GM04503 (cell line): ENCODE measurements at places on chromosomes 7 and 10.

- DNase-seq, result no peak
Observed at GRCh38 chr7:23895666-23896096, 185.7 kb downstream of the STK31 start.

DNA sequence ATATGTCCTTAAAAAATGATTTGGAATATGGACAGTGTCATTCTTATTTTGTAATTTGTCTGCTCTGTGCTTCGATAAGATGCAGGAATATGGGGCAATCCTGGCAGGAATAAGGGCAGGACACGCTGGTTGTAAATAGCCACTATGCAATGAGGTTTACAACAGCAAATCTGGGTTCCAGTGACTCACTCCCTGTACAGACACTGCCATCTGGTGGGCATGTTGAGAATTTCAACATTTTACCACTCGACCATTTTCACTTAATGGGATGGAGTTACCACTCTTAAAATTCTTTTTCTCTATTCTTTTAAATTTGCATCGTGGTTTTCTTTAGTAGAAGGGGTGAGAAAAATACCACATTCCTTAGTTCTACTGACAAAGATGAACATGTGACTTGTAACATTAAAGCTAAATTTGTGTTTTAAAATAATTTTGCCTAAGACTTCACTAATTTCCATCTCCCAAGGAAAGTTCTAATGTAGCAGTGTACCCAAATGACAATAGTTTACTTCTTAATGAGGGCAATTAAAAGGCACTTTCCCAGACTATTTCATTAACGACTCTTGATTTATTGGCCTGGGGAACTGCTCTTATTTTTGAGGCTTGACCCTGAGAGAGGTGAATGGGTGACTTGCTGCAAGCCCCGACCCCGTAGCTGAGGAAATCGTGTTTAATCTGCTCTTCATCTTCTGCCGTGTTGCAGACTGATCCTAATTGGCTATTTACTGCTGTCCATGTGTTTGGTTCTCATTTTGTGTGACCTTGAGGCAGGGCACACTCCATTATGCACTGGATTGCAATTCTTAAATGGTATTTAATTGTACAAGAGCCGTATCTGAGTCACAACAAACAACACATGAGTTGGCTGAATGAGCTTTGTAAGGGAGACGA is 173.6 kb upstream of the IMMP2L start:
- DNase-seq, result peak; percentile 41

DNA sequence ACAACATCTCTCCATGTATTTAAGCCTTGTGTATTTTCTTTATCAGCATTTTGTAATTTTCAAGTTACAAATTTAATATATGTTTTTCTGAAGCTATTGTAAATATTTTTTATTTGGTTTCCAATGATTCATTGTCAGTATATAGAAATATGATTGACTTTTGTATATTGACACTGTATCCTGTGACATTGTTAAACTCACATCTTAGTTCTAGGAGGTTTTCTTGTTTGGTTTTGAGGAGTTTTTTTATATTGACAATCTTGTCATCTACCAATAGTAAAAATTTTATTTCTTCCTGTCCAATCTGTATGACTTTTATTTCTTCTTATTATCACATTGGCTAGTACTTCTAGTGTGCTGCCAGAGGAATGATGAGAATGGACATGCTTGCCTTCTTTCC is 393.7 kb downstream of the GPAM start:
- no peak for DNase-seq

GRCh38 chr7:104328970-104329825 is 795 bp downstream of the LHFPL3 start:
- no peak for DNase-seq

- DNase-seq, result no peak
Observed at GRCh38 chr7:151518105-151518946, 1.4 kb downstream of the RHEB start.

DNA sequence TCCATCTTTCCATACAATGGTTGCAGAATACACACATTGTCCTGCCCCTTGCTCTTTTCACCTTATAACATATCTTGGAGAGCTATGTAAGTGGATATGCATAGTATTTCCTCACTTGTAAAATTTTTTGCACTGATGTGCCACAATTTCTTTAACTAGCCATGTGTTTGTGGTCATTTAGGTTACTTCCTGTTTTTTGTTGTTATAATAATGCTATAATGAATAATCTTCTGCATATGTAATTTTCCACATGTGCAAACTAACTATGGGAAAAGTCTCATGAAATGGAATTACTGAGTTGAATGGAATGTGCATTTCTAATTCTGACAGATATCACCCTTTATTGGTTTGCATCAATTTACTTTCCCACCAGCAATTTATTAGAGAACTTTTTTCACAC is 2.8 kb downstream of the TAS2R41 start:
- DNase-seq, result no peak

- DNase-seq, result no peak
Observed at GRCh38 chr7:102890971-102891692, 21.7 kb upstream of the LRRC17 start.

GRCh38 chr7:35015346-35015859 is 21.9 kb downstream of the DPY19L1 start:
- no peak for DNase-seq

- DNase-seq, result no peak
Observed at GRCh38 chr7:85234730-85235129, 47.9 kb upstream of the SEMA3D start.

DNA sequence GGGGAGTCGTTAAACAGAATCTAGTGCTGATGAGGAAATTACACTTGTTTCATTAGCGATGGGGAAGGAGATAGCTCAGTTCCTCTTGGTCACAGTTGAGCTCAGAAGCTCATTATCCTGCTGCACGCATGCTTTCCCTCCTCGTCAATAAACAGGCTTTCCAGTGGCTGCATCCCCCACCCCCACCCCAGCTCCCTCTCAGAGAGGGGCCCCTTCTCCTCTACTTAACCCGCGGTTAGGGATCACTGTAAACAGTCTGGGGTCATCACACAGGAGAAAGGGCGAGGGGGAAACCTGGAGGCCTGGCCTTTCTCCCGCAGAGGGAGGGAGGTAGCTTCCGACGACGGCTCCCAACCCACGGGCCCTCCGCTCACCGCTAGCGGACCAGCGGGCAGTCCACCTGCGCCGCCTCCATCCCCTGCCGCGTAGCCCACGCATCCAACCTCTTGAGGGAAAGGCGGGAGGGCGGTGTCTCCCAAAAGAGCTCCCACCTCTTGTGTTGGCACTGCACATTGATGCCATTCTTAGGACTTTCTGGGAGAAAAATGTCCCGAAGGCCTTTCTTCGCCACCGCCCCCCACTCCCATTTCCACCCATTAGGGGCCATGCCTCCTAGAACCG is 80.8 kb downstream of the PAX2 start:
- no peak for DNase-seq

GRCh38 chr10:86716466-86716865 is 40.0 kb upstream of the BMPR1A start:
- DNase-seq, result no peak

GRCh38 chr10:99658622-99659030 is 683 bp upstream of the ENTPD7 start:
- no peak for DNase-seq

GRCh38 chr7:35802102-35802466 is 1.2 kb downstream of the SEPTIN7 start:
- no peak for DNase-seq

GRCh38 chr7:100893910-100894721 is 1.6 kb downstream of the ACHE start:
- no peak for DNase-seq

DNA sequence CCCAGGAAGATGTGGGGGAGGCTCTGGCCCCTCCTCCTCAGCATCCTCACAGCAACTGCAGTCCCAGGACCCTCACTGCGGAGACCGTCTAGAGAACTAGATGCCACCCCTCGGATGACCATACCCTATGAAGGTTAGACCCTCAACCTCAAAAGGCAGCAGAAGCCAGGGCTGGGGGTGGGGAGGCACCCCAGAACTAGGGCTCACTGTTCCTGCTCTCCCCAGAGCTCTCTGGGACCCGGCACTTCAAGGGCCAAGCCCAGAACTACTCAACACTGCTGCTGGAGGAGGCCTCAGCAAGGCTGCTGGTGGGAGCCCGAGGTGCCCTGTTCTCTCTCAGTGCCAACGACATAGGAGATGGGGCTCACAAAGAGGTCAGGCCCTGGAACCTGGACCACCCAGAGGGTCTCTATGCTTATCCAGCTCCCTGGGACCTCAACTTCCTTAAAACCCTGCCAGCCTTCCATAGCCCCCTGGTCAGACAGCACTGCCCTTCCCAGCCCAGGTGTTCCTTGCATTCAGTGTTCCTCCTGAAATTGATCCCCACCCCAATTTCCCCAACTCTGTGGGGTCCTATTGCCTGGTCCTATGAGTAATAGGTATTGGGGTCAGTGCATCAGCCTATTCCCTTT is 3.7 kb downstream of the SEMA4G start:
- no peak for DNase-seq

GRCh38 chr10:76921383-76922010 is 716.1 kb downstream of the KCNMA1 start:
- no peak for DNase-seq

DNA sequence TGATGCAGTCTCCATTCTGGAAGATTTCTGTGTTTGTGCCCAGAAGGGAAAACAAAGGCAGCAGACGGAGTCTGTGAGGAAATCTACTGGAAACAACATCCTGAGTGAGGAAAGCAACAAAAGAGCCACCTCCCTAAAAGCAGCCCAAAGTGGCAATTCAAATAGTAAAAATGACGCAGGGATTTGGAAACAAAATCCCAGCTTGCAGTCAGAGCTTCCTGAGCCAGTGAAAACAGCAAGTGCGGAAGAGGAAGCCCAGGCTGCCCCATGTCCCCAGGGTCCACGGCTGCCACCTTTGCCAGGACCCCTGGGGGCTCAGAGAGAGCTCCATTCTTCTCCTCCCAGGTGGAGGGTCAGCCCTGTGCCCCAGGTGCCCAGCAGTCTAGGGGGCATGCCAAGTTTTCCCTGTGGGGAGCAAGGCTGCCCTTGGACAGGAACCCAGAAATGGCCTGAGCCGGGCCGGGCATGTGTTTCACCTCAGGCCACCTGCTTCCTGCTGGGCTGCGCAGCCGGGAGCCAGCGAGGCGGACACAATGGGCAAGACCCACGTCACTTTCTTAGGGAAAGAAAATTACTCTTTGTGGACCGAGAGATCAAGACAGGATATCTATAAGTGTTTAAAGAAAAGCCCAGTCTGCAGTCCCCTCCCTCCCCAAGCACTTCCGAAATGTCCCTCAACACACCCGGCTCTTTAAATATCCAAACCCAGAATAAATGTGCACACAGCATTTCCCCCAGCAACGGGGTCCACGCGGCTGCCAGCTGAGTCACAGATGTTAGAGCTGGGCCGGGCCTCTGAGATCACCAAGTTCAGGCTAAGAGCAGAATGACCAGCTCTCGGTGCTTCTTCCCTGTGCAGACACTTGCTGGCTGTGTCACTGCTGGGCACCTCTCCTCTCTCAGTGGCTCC is 231.1 kb downstream of the ARHGAP12 start:
- DNase-seq, result peak; percentile 62

DNA sequence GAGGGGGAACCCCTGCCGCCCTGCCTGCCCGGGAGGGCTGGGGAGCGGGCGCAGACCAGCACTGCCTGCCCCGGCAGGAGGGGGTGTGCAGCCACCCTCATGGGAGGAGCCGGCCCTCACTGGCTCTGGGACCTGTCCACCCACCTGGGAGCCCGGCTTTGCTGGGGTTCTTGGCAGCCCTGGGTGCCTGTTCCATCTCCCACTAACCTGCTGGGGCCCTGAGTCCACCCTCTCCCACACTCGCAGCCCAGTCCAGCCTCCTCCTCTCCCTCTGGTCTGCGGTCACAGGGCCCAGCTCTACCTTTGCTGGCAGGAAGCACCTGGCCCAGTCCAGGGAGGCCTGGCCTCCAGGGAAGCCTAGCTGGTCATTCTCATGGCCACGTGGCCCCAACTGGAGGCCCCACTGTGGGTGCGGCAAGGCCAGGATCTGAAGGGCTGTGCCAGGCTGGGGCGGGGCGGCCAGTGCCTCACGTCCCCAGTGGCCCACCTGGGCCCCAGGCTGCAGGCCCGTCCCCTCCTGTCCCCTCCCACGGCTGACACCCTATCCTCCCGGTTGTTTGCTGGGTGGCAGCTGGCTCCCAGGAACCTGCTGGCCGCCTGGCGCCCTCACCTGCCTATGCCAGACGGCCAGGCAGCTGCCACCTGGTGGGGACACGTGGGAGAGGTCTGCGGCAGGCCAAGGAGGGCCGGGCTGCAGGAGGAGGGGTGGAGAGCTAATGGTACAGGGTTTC is at the start of gene TMEM184A:
Gene TMEM184A (minus strand): TSS at position 393 of the 731 bp plus-strand sequence. CDS start 721 bp downstream, outside the sequence.
- no peak for DNase-seq

DNA sequence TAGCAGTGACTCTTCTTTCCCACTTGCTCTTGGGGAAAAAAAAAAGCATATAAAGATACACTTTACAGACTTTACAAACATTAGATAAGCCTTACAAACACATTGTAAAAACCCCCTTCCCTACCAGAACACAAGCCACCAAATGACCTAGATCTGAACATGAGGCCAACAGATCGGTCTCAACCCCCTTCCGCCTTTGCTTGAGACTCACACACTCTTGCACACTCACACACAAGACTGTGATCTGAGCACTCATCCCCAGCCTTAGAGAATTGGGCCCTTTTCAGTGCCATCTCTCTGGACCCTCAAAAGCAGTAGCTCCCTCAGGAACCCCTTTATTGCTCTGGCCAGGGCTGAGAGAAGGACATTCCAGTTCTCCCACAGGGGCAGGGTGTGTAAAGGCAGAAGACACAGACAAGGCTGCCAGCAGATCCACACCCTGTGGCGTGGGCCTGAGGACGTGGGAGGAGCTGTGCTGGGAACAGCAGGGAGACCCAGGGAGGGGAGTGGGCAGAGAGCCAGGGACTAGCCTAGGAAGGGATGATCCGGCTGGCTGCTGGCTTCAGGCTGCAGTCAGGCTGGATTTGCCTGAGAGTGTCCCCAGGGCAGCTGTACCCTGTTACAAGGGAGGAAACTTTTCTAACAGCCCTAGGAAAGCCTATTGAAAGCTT is 206.7 kb downstream of the KIAA1217 start:
- no peak for DNase-seq

- no peak for DNase-seq
Observed at GRCh38 chr7:156842740-156843140, 50.2 kb downstream of the LMBR1 start.

DNA sequence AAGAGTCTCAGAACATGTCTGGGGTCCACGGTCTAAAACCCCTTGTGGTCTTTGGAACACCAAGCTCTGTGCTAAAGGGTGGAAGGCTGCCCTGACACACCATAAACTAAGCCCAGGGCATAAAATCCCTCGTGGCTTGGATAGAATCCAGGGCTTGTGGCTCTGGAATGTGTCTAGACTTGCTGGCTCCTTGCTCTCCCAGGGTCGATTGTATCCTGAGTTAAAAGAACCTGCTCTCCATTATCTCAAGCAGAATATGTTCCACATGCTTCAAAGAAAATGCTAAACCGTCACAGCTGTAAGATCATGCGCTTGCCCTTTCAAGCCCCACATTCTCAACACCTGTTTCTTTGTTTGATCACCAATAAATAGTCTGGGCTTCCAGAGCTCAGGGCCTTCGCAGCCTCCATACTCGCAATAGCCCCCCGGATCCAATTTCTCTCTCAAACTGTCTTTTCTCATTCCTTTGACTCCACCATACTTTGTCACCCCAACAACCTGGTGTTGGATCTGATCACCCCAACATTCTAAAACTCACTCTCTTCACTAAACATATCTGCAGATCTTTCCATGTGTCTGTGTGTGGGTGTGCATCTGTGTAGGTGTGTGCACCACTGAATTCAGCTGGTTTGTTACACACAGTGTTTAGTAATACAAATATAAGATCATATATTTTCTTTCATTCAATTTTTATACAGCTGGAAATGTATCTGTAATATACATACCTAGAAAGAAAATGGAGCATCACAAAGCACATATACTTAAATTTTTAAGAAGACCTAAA is 238.5 kb downstream of the ZMYND11 start:
- DNase-seq, result peak; percentile 35

- no peak for DNase-seq
Observed at GRCh38 chr10:105758209-105758998, 1117.3 kb downstream of the SORCS3 start.

- DNase-seq, result no peak
Observed at GRCh38 chr10:1762076-1762475, 24.8 kb upstream of the ADARB2 start.
